ENCODE measurements at places on chromosomes 7 and 10.

- peak; percentile 55 for DNase-seq
Observed at GRCh38 chr10:114544045-114544659, 113.9 kb downstream of the ABLIM1 start.

GRCh38 chr7:75986147-75986781 lies 8.1 kb downstream of the TMEM120A start:
- DNase-seq, result no peak

- DNase-seq, result no peak
Observed at GRCh38 chr7:17846935-17847334, 93.4 kb downstream of the SNX13 start.

- no peak for DNase-seq
Observed at GRCh38 chr10:96468845-96469244, 44.9 kb downstream of the TLL2 start.

- no peak for DNase-seq
Observed at GRCh38 chr10:8738987-8739386, 684.5 kb downstream of the GATA3 start.

GRCh38 chr10:93742633-93743349 lies 14.9 kb upstream of the LGI1 start:
- DNase-seq, result no peak

- no peak for DNase-seq
Observed at GRCh38 chr10:103648251-103648635, 154.7 kb downstream of the NEURL1 start.

GRCh38 chr7:136925556-136925955 lies 57.1 kb downstream of the CHRM2 start:
- no peak for DNase-seq

- no peak for DNase-seq
Observed at GRCh38 chr10:1425879-1426278, 311.4 kb downstream of the ADARB2 start.

- DNase-seq, result no peak
Observed at GRCh38 chr7:155698633-155699032, 54.2 kb downstream of the RBM33 start.

DNA sequence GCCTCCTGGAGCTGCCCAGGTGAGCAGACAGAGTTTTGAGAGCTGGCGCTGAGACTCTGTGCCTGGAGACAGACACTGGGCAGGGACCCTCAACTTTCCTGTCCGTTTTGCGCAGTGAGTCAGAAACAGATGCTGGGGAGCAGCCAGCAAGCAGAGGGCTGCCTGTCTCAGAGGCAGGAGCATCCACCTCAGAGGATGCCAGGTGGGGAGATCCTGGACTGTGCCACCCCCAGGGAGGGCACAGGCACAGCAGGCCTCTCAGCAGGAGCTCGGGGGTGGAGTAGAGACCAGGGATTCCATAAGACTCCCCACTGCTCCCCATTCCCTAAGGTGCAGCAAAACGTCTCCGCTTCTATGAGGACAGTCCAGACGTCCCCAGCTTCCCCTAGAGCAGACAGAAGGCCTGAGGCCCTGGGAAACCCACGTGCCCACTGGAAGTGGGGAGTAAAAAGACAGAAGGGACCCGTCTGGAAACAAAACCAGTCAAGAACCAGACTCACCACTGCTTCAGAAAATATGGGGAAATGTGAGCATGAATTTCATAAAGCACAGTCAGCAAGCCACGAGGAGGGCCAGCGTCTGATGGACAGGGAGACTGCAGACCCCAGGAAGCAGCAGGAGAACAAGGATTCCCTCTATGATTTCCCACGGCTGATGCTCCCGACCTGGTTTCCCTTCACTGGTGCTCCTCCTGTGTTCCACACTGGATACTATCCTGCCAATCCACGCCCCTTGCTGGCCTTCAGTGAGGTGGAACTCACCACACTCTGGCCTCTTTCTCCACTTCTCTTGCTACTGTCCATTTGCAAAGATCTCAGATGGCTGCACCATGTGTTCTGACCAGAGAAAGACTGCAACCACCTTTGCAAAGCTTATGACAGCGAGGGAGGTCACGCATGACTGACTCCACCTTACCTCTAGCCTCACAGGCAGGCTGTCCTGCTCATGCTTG lies 151.3 kb upstream of the FAM20C start:
- no peak for DNase-seq

DNA sequence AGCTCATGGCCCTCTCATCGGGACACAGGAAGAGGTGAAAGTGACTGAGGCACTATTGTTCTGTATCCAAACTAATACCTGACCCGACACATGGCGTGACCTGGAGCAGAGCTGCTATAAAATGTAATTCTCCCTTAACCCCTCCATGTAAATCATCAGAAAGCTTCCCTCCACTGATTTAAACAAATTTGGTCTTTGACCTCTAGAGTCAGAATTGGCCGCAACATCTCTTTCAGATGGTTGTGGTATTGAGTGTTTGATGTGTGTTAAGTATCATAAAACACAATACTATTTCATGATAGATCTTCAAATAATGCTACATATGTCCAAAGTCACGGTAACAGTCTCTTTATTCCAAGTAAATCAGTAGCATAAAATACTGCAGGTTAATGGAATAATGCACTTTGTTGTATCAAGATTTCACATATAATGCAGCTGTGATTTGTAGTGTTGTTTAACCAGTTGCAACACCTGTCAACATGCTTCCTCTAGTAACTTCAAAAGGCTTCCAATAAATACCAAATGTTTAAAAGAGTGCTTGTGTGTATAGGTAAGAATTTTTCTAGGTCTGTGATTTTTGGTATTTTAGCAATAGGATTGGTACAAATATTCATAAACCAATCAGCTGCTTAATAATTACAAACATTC lies 144.3 kb downstream of the AGMO start:
- DNase-seq, result no peak

DNA sequence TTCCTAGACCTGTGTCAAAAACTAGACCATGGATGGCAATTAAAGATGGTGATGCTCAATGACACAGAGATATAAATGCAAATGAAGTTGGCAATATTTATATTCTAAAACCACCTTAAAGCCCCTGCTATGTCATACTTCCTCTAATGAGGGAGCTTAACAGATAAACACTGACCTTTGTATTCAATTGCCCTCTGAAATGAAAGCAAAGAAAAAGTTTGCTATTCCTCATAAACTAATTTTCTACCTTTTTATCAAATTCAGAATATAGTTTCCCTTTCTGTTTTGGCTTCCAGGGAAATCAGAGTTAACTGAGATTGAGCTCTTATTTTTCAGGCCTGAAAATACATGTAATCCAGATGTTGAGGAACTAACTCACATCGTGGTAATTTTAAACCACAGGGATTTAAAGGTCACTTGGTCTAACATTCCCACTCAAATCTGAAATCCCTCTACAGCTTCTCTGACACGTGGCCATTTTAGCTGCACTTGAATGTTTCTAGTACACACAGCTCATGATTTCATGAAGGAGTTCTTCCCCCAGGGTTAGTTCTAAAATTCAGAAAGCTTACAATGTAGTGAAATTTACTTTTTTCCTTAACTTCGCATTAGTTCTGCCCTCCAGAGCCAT lies 37.9 kb upstream of the ABCB5 start:
- DNase-seq, result no peak

GRCh38 chr10:69516316-69516715 lies 56.9 kb downstream of the NEUROG3 start:
- no peak for DNase-seq

GRCh38 chr7:105222953-105223352 lies 165.8 kb downstream of the SRPK2 start:
- DNase-seq, result no peak

- no peak for DNase-seq
Observed at GRCh38 chr7:94043299-94043698, 39.1 kb upstream of the BET1 start.

DNA sequence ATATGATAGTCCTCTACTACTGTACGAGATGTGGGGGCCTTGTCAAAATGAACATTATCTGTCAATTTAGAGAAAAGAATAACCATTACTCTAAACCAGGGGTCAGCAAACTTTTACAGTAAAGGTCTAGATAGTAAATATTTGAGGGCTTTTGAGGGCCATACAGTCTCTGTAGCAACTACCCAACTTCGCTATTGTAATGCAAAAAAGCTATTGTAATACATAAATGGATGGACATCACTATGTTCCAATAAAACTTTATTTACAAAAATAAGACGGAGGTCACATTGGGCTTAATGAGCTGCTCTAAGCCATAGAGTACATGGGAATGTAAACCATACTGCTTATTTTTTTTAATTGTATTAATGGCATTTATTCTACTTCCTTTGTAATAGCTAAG lies 477.8 kb upstream of the GALNT17 start:
- DNase-seq, result no peak

DNA sequence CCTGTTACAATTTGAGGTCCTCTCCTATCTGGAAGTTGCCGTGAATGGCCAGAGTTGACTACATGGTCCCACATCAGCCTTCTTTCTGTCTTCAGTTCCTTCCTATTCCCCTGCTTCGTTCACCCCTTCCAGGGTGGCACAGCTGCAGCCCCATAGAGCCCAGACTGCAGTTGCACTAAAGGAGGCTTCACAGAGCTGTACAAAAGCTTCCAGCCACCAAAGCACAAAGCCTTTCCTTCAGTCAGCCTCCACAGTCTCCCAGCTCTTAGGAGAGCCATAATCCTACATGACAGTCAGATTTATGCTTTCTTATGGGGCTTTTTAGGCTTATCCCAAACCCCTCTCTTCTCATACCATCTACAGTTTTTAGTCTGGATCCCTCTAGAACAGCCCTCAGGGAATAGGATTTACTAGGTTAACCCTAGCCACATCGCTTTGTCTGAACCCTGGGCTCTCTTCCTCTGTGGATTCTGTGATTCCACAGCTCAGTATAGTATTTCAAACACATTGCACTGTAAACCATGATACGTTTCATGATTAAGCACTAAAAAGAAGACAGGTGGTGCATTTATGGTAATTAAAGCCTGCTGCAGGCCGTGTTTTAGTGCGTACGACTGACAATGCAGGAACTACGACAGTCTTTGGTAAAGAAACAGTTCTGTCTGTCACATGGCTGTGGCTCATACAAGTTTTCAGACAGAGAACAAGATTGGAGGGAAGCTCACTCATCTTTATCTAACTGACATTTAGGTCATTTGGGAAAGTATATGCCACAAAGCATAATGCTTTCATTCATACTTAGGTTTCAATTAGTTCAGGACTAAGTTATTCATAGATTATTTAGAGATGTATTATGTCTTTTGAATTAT lies 208.3 kb upstream of the KMT2E start:
- DNase-seq, result no peak

- no peak for DNase-seq
Observed at GRCh38 chr7:6640246-6640721, 3.2 kb downstream of the ZNF316 start.

DNA sequence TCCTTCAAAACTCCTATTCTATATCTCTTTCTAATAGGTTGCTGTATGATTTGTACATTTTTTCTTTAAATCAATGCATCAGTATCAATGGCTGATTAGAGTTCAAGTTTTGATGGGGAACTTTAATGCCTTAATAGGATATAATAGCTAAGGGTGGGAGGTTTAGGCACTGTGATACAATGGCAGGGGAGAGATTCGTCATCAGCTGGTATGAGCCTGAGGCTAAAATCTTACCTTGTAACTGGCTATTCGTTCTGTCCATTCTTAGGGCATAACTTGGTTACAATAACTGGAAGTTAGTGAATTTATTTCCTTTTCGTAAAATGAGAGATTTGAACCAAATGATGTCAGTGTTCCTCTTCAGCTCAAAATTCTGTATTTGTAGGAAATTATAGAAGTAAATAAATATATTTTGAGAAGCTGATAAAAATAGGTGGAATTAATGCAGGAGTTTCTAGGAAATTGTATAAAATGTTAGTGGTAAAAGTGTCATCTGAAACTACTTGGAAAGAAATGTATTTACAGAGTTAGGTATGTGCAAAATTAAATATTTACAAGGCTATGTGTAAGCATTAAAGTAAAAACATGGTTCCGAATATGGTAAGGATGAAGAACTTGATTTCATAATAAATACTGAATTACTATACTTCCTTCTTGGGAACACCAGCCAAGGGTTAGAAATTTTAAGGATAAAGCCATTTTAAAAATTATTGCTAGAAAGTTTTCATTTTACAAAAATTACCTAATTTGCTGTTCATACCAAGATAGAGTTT lies 27.5 kb upstream of the NAMPT start:
- no peak for DNase-seq

Measured in effector memory CD4-positive, alpha-beta T cell (primary cell).